ENCODE measurements at places on chromosomes 5 and 9.

DNA sequence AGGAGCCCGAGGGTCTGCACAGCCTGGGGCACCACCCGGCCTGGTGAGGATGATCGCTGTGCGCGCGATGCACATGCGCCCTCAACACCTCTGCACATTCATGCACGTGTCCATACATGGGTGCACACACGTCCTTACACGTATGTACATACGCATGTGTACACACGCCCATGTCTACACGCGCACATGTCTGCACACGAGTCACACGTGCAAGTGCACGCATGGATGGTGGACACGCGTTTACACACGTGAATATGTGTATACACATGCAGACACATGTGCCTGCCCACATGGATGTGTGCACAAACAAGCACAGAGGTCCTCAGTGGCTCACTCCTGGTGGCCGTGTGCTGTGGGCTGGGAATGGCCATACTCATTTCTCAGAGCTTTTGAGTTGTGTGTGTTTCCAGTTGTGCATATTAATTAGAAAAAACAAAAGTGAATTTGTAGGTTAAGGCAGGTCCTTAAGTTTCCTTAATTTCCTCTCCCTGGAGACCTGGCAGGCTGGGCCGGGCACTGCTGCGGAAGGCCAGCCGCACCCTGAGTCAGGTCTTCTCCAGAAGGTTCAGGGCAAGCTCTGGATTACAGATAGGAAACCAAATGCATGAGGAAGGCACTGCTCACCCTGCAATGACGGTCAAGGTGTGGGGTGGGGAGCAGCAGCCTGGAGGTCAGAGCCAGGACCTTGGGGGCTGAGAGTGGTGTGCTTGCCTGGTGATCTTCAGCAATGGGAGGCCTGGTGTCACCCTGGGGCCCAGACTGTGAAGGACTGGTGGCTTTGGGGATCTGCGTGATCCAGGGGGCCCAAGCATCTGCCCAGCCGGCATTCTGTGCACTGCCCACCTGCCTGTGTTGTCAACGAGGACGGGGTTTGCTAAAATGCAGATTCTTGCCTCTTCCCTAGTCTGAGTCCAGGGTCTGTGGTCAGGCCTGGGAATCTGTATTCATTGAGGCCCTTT lies 1.3 kb upstream of the RNU6ATAC start:
- DNase-seq, result no peak

- DNase-seq, result no peak
These were observed 30.2 kb upstream of the SMC5 start for GRCh38 chr9:70228611-70229010.

DNA sequence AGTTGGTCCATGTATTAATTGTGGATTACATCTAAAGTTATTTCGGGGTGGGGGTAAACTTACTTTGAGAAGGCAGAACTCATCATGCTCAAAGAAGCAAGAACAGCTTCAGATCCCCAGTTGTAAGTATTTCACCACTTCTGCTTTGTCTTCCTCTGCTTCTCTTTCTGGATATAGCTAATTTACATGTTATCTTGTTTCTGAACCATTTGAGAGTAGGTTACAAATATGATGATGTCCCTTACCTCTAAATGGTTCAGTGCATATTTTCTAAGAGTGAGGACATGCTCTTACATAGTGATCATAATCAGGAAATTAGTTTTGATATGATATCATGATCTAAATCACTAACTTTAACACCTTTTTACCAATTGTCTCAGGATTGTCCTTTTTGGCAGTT lies 11.9 kb downstream of the TRIO start:
- DNase-seq, result no peak

DNA sequence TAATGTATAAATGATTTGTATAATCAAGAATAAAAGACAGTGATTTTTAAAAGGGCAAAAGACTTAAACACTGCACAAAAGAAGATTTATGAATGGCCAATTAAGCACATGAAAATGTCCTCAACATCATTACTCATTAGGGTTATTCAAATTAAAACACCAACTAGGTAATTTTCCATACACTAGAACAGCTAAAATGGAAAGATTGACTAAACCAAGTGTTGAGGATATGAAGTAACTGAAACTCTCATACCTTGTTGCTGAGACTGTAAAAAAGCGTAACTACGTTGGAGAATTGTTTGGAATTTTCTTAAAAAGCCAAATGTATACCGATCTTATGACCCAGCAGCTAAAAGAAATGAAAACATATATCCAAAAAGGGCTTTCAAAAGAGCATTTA lies 144.9 kb downstream of the SGCD start:
- DNase-seq, result no peak

- DNase-seq, result no peak
These were observed 80.4 kb upstream of the CDH6 start for GRCh38 chr5:31113101-31113500.

DNA sequence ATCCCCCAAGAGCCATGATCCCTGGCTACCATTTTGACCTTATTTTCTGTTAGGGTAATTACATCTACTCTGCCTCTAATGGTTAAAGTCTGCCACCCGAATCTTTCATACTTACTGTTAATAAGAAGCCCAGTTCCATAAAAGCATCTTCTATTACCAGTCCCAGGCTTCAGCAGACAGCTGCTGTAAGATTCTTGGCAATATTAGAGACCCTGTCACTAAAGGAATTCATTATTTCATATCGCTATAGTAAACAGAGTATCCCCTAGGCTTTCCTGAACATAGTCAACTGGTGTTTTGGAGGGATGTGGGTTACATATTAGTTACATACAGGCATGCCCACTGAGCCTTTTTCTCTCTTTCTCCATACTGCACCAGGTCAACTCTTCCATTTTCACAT lies 608.7 kb upstream of the SEMA6A start:
- DNase-seq, result no peak

DNA sequence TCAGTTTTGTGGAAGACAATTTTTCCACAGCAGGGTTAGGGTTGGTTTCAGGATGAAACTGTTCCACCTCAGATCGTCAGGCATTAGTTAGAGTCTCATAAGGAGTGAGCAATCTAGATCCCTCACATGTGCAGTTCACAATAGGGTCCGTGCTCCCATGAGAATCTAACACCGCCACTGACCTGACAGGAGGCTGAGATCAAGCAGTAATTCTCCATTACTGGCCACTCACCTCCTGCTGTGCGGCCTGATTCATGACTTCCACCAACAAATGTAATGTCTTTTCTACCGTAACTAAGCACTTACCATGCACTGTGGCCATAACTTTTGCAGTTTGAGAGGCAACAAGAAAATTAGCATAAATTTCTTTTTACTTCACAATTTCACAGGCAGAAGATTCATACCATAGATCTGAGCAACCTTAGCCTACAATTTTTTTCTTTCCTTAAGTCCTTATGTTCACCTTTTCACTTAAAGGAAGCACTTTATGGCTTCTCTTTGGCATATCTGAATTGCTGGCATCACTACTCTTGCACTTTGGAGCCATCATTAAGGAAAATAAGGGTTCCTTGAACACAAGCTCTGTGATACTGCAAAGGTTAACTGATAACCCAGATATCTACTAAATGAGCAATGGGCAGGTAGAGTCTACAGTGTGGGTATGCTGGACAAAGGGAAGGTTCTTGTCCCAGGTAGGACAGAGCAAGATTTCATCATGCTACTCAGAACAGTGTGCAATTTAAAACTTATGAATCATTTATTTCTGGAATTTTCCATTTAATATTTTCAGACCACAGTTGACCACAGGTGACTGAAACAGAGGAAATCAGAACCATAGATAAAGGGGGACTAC lies 83.0 kb upstream of the IFNK start:
- DNase-seq, result no peak

- no peak for DNase-seq
These were observed 57.1 kb downstream of the SLC22A5 start for GRCh38 chr5:132426525-132427138.

DNA sequence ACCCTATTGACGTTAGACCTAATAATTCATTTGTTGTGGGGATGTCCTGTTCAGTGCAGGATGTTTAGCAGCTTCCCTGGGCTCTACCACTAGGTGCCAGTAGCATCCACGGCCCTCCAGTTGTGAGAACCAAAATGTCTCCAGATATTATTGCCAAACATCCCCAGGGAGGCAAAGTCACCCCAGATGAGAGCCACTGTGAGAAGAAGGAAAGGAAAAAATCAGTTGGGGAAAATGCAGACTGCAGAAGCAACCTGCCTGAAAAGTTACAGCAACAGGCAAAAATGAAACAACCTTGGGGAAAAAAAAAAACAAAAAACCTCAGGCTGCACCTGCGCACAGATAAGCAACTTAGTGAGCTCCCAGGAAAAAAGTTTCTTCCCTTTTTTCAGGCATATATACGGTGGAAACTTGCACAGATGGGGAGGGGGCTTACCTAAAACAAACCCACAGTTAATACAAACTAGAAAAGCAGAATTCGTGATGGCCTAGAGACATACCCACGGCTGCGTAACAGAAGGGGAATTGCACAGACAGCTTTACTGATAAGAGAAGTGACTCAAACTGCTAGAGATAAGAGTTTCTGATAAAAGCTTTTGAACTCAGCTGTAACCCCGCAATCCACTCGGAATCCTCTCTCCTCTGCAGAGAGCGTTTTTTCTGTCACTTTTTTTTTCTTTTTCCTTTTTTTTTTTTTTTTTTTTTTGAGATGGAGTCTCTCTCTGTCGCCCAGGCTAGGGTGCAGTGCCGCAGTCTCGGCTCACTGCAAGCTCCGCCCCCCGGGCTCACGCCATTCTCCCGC lies 29.8 kb upstream of the FBP1 start:
- peak; percentile 25 for DNase-seq

DNA sequence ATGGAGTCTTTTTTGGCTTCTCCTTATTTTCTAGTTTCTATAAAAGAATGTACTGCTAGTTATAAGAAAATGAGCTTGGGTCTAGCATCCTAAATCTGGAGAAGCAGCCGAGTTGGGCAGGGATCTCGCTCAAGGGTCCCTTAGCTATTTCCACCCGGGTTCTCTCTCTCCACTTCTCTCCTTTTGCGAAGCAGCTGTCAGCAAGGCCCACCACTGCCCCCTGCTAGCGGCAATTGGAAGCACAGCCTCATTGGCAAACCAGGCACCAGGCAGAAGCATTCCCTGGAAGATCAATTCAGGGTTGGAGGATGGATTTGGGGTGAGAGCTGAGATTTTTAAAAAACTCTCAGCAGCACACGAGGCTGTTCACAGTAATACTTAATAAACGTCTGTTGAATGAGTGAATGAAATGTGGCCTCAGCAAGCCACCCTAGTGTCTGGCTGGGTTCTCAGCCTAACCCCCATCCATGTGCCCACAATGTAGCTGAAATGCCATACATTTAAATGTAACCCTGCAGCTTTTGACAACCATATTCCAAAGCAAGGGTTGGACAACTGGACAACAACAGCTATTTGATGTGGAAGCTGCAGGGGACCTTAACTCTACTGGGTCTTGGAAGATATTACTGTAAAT lies 34.6 kb upstream of the TNIP1 start:
- DNase-seq, result no peak

DNA sequence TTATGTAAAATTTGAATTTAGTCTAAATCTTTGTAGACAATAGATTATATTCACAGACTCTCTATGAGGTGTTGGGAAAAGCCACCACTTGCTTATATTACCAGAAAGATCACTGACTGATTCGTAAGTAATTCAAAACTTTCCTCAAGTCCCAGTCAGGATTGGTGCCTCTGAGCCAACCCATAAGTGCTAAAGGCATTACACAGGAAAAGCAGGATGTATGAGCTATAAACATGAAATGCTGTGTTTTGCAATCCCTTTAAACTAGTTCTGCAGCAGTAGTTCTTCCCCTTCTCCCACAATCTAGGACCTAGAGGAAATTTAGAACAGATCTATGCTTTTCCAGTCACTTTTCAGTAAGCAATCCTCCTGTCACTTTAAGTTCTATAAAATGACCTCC lies 48.0 kb downstream of the SHLD3 start:
- DNase-seq, result no peak

- no peak for DNase-seq
These were observed 231.6 kb upstream of the RPS23 start for GRCh38 chr5:82509762-82510161.

DNA sequence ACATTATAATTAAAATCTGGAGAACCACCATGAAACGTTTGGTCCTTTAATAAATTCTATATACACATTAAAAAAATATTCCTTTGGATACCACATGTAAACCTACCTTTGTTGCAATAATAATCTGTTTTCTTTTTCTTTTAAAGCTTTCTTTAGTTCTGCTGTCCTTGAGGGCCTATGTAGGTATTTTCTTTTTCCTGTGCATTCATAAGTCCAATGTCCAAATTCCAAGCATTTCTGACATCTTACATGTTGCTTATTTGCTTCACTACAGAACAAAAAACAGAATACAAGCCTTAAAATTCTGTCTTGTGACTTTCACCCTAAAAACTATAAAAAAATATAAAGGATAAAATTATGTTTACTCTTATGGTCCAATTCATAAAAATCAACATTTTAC lies 19.7 kb downstream of the ZCCHC10 start:
- no peak for DNase-seq

DNA sequence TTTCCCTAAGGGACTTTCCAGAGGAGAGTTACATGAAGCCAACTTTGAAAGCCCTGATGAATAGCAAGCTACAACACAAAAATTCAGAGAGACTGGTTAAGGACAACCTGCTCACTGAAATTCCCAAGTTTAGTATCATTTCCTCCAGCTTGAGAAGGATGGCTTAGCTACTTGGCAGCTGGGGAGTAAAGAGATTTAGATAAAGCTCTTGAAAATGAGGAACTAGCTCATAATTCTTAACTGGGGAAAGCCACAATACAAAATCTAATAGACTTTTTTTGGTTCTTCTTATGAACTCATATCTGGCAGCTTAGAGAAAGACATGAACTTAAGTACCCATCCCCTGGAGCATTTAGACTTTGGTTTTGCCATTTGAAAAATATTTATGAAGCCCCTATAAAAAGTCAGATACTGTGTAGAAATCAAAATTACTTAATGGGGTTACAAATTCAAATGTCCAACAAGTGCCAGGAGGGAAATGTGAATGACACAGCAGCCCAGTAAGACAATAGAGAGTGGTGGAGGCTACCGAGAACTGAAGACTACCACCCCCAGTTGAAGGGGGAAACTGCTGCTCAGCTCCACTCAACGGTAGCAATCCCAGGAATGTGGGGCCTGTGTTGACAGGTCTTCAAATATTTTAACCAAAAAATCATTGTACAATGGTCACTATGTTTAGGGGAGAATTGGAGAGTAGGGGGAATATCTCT lies 79.4 kb upstream of the ADRB2 start:
- no peak for DNase-seq

DNA sequence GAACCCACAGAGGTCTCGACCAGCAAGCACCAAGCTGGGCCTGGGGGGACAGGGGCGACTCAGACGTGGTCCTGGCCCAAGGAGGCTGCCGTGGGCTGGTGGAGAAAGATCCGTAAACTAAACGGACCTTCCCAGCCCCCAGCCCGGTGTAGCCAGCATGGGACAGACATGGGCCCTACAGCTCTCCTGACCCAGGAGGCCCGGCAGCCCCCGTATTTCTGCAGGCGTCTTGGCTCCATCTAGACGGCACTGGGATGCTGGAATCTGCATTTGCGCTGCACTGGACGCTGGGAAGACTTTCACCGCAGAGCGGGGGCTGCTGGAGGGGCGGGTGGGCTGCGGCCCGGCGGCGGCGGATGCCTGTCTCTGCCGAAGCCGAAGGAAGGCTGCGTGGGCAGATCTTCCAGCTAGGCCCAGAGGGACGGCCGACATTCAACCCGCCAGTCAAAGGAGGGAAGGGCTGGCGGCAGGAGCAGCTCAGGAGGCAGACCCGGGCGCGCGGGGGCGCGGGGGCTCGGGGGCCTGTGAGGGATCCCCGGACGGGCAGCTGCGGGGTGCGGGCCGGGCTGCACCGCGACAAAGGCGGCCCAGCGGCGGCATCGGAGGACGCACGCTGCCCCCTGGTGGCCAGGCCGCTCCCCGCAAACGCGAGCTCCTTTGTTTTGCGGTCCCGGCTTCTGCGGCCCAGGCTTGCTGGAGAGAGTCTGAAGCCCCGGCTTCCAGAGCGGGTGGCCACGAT lies 266.2 kb downstream of the NSG2 start:
- no peak for DNase-seq

Measured in NCI-H1436 treated with DMSO at 0.1 percent for 48 hours (cell line).